ENCODE measurements at places on chromosomes 16 and 17. TPM values are rescaled to one million over a fixed set of nuclear protein-coding genes. Genes with fewer than 3 reads are reported as not detected.

DNA sequence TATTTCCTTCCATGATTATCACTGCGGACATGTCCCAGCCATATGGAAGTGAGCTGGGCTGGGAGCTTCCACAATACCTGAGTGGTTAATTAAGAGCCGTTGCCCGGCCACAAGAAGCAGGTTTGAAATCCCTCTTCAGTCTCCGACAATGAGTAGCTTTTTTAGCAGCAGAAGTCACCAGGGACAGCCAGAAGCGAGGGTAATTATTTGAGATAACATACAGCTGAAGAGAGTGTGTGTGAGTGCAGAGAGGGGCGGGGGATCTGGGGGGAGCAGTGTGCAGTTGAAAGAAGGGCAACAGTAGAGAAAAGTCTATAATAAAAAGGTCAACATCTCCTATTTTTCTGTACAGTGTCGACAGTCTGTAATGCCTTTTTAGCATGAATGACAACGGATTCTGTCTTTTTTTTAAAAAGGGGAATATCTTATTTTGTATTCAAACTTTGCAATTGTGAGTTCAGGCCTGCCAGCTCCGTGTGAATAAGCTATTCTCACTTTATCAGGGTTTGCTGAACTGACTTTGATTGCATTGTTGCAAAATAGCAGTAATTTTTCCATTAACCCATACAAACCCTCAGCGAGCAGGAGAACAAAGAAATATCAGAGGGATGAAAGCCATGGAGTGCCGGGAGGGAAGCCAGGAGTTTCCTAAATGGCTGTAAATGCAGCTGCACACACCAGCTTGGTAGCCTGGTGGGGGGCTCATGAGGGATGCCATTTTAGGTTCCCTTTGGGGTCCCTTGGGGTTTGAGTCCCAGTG lies 220.3 kb upstream of the IRX3 start:
- DNase-seq, result no peak

DNA sequence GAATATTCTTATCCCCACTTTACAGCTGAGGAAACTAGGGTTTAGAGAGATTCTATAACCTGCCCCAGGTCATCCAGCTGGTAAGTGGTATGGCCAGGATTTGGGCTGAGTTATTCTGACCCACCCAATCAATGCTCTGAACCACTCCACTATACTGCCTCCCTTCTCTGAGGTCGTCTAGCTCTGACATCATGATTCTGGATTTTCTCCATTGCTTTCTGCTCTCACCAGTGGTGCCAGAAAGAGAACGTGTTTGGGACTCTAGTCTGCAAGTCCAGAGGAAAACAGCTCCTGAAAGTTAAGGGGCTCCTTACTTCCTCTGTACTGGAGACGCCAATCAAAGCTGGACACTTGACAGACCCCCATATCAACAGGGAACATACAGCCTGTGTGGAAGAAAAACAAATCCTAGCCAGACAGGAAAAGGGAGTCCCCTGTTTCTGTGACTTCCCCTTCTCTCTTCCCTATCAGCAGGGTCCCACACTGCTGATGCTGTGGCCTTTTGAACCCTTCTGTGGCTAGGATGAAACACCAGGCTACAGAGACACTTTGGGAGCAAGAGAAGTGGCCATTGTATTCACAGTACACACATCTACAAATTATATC lies 6.0 kb upstream of the EZH1 start:
- DNase-seq, result no peak

The FOXN1 gene
- total RNA-seq, result not detected

DNA sequence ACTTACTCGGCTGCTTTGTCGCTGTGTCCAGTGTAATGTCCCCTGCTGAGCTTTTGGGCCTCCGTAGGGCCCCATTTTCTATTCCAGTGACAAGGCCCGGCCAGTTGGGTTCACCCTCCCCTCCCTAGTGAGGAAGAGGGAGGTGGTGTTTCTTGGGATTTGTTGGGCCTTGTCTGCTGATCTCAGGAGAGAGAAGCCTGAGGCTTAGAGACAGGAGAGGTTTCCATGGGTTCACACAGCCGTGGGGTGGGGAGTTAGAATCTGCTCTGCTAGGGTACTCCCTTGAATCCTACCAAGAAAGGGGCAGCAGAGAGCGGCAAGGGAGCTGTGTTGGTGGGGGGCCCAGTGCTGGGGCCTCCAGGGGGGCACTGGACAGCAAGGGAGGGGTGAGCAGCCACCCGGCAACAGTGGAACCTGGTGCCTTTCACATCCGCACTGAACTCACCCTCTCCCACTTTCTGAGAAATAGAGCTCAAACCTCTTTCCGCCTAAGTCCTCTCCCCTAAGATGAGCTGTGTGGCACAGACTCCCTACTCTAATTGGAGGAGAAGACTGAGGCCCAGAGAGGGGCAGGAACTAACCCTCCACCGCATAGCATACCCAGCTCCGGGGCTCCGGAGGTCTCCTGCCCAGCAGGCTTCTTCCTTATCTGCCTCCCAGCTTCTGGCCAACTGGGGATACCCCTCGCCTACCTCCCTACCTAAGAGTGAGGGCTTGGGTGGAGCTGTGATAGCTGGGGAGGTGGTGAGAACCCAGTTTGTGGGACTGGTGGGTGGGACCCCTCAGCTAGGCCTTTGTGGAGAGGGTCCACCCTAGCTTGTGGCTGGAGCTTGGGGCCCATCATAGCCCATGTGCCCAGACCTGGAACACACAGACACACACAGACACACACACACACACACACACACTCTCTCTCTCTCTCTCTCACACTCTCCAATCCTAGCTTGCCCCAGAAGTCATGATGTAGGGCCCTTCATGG lies 6.8 kb downstream of the TBKBP1 start:
- no peak for DNase-seq

The ITGB4 gene
- total RNA-seq, result 1.3 TPM

The PAFAH1B1 gene
- 101 TPM for total RNA-seq

DNA sequence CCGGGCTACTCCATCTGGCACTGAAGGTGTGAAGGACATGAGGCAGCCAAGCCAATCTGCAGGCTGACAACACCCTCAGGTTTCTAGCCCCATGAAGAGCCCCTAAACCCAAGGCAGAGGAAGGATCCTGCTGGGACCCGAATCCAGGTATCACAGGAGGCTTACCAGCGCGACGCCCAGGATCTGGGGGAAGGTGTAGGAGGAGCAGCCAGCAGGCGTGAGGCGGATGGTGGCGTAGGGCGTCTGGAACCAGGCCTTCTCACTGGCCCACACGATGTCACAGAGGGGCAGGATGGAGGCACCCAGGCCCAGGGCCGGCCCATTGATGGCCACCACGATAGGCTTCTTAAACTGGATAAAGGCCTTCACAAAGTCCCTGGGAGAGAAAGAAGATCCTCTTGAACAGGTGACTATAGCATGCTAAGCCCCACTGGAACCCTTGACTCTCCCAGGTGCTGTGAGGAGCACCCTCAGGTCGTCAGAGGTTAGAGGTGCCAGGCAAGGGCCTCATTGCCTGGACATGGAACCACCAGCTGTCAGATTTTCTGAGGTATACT lies 71.7 kb downstream of the DYNLRB2 start:
- DNase-seq, result no peak

The CUEDC1 gene
- 21.6 TPM for total RNA-seq

DNA sequence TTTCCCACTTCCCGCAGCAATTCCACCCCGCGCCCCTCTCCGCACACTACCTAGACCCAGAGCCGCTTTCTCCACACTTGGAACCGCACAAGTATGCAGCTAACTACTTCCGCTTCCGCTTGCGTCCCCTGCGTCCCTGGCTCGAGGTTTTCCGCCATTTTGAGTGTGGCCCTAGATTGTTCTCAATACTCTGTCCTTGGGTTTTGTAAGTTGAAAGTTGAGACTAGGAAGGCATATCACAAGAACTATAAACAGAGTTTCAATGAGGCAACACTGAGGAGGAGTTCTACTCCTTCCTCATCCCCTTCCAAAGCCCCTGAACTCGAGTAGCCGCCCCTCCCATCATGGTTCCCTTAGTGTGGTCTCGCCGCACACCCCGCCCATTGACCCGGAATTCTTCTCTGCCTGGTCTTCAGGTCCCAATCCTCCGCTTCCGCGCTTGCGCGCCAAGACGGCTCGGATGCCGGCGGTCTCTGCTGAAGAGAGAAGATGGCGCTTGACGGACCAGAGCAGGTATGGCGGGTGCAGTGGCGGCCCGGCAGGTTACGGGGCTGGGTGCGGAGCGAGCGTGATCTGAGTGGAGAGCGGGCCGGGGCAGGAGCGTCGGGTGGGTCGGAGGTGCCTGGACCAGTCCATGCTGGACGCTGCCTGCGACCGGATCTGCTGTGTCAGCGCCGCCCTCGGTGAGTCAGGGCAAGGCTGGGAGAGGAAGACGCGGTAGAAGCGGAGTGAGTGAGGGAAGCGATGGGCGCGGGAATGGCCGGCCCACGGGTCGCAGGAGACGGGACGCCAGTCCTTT lies at the start of the genes FTSJ3 and PSMC5:
Gene FTSJ3, minus strand, starts transcription at position 662 of the 799 bp plus-strand sequence. CDS start 761 bp downstream, outside the sequence.
Gene PSMC5, plus strand, starts transcription at position 430 of the 799 bp plus-strand sequence. Its CDS starts 60 bp downstream, at position 490.
- peak; percentile 95 for DNase-seq

DNA sequence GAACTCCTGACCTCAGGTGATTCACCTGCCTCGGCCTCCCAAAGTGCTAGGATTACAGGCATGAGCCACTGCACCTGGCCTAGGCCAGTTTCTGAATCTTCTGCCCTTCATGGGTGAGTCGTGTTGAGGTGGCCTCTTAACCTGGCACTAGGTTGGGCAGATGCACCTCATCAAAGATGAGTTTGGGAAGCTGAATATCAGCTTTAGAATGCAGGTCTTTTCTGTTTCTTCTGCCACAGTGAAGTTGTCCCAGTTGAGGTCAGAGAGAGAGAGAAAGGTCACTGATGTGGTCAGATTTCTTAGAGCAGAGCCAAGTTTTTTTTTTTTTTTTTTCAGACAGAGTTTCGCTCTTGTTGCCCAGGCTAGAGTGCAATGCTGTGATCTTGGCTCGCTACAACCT lies 111.3 kb upstream of the WSCD1 start:
- no peak for DNase-seq

DNA sequence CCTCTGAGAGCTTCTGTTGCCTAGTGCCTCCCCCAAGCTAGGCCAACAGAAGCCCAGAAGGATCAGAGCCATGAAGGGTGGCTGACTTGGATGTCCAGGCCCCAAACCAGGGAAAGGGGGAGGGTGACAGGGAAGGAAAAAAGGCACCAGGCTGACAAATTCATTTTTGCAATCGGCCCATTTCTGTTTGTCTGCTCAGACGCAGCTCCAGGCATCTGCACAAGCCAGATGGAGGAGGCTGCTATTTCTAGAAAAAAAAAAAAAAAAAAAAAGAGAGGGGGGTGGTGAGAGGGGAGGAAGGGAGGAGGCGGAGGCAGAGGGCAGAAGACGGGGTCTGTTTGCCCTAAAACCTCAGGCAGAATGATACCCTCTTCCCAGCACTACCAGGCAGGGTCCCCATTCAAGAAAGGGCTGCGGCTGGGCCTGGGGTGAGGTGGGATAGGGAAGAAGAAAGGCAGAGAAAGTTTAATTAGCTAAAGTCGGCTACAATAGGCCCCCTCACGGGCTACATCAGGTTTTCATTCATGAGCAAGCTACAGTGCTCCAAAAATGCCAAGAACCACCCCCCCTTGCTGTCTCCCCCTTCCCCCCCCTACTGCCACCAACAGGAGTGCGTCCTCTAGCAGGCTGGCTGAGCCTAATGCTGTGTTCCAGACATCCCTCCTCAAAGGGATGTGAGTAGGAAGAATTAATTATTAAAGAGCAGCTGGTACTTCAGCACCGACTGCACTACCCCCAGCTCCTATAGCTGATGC lies 2.4 kb downstream of the HDAC5 start:
- DNase-seq, result no peak

DNA sequence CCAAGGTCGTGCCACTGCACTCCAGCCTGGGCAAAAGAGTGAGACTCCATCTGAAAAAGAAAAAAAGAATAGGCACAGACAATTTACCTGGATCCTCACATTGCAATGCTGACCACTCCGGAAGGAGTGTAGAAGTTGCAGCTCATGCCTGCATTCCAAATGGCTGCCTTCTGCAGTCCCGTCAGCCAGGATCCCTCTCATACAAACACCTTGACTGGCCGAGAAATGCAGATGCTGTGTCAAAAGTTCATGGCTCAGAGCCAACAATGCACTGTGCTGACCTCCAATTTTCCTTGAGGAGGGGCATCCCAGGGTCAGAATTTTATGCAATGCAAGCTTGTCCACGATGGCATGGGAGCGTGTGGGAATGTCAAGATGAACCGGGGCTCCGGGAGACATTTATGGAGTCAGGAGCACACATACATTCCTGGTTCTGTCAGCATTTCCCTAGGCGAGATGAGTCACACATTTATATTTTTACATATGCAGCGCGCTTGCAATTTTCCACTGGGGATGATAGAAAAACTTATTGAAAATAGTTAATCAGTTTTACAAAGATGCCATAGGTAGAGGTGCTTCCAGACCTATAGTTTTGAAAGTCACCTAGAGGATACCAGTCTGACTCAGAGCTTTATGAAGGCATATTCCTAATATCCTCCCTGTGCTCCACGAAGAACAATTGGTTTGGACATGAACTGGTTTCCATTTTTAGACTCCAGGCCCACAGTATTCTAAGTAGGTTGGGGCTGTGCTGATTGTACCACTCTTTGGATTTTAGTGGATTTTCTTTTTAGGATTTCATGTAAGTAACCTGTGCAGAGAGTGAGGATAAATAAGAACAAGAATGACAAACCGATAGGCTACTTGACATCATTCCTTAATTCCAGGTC lies 614.6 kb downstream of the MAF start:
- DNase-seq, result no peak

- DNase-seq, result no peak
Measured at GRCh38 chr17:82281502-82282238, 8.2 kb upstream of the CSNK1D start.

- no peak for DNase-seq
Measured at GRCh38 chr17:6085812-6086211, 15.6 kb downstream of the WSCD1 start.

DNA sequence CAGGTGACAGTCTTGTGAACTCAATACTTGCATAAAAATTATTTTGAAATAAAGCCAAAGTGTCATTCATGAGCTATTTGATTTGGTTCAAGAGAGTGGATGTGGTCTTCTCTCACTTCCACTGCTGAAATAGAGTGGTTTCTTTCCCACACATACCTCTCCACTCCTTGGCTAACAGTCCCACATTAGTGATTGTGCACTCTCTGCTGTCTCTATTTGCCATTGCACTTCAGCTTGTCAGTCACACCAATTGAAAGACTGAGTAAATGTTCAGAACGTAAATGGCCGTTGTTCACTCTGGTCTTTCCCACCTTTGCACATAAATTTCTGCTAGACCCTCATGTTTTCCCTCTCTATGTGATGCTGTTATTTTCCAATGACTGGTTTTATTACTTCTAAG lies 197.5 kb downstream of the FTO start:
- DNase-seq, result no peak

The NUP85 gene
- total RNA-seq, result 31.1 TPM

The BIRC5 gene
- total RNA-seq, result 50.1 TPM

The DPEP3 gene
- not detected for total RNA-seq

DNA sequence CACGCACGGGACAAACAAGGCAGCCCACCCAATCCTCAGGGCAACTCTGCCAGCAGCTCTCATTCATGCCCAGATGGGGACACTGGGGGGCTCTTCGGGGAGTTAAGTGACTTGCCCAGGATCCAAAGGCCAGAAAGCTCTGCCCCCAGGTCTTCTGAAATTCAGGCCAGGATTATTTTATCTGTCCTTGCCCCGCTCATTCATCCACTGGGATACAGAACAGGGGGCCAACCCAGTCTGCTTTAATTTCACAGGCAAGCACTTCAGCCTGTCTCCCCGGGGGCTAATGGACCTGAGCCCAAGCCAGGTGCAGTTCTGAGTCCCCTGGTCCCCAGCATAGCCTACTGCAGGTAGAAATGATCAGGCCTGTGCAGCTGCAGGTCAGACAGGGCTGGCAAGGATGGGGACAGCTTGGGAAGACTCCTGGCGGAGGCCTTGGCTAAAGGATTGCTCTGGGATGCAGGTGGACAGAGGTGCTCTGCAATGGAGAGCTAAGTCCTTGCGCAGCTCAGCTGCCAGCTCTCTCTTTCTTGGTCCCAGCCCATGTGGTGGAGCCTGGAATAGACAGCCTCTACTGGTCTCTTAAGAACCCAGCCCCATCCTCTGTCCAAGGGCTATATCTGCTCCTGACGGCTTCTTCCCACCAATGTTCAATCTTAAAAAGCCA lies 766 bp upstream of the B3GNT9 start:
- DNase-seq, result no peak

The CDH8 gene
- not detected for total RNA-seq

All from fibroblast of villous mesenchyme (primary cell).